ENCODE measurements at places on chromosomes 11 and 22.

DNA sequence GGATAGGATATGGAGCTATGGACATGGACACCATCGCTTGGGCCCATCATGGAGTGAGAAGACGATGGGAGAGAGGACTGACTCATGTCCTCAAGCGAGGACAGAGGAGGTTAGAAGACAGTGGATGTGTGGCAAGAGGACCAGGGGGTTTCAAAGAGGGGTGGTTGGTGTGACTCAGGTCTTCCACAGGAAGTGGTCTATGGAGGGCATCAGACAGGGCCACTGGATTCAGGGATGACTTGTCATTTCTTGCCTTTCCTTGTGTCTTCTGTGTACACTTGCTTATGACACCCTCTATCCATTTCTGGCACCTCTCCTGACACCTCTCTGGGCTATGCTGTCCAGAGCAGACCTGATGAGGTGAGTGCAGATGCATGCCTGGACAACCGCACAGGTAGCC is 115.4 kb downstream of the OSBP2 start:
- no peak for DNase-seq

DNA sequence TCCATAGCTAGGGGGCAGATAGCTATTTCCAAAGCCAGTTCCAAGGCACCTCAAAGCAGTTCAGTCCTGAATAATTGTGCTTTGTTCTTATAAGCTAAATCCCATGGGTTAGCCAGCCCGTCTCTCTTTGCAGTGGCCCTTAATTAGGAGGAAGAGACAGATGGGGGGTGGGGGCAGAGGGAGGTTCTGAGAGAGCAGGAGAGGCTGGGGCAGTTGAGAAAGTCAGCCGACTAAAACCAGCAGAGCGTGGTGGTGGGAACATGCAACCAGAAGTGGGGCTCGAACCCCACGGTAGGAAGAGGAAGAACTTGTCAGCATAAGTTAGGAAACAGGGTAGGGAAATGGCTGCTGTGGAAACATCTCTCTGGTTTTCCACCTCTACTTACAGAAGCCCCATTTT is 10.9 kb upstream of the SCN4B start:
- no peak for DNase-seq

GRCh38 chr11:61887839-61888494 is 3.4 kb downstream of the FADS3 start:
- peak; percentile 95 for DNase-seq

- peak; percentile 63 for DNase-seq
Observed at GRCh38 chr11:2778630-2779498, 79.1 kb upstream of the KCNQ1OT1 start.

DNA sequence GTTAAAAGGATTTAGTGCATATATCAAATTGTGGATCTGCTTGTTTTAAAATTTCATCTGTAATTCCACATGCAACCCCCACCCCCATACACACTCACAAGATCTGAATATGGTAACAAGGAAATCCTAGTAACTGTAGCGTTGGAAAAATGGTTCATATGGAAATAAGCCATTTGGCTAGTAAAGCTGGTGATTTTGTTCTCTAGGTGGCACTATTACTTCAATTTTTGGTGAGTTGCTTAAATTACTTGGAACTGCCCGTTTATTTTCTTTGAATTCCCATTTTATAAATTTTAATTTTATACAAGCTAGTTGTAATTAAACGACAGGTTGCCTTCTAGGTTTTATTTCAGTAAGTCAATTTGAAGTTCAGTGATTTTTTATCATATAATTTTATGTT is 5.3 kb downstream of the BDNF start:
- DNase-seq, result peak; percentile 55

GRCh38 chr11:95715777-95716241 is 73.8 kb downstream of the FAM76B start:
- DNase-seq, result peak; percentile 63

GRCh38 chr11:70854901-70855556 is 397.3 kb downstream of the SHANK2 start:
- DNase-seq, result no peak

- DNase-seq, result no peak
Observed at GRCh38 chr11:73375830-73376159, 404 bp upstream of the RELT start.

GRCh38 chr22:28198692-28199091 is 279.6 kb upstream of the PITPNB start:
- DNase-seq, result no peak

GRCh38 chr11:13102865-13103539 is 93.9 kb downstream of the RASSF10 start:
- no peak for DNase-seq

GRCh38 chr22:20251981-20252380 is 16.1 kb downstream of the RTN4R start:
- DNase-seq, result no peak

DNA sequence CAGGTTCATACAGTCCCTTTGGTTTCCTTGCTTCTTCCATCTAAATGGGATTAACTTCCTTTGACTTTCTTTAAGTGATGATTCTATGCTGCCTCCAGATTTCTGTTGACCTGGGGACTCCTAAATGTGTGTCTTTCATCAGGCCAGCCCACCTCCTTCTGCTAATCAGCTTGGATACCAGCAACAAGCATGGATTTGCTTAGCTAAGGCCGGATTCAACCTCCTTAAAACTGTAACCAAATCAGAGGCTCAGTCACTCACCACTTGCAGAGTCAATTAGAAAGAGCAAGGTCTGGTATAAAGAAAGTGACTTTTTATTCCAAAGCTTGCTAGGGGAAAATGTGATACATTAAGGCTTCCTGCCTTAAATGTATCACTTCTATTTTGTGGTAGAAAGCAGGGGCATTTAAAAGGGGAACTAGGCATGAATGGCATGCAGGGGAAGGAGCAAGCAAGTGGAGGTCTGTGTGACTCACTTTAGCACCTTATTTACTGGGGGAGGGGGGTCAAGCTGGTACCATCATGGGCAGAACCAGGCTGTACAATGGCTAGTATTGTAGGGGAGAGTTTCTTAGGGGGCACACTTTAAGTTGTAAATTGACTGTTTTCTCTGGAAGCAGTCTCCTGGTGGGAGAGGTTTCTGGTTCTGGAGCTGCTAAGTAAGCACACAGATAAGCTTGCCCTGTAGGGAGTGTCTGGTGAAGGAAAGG is 239.0 kb upstream of the PDGFD start:
- DNase-seq, result no peak

GRCh38 chr11:62504158-62504973 is 42.2 kb downstream of the AHNAK start:
- no peak for DNase-seq

DNA sequence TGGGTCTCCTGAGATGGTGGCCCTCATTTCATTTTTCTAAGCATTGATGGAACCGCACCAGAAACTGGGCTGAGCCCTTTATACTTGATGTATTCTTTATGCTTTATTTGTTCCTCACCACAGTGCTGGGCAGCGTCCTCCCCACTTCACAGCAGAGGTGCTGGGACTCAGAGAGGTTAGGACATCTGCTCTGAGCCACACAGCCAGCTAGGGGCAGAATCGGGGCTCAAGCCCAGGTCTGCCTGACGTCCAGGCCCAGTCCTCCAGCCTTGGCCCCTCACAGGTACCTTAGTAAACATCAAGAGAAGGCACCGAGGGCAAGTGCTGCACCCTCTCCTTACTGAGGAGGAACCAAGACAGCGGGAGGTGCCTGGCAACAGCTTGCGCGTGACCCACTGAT is 20.2 kb upstream of the SHISAL1 start:
- no peak for DNase-seq

DNA sequence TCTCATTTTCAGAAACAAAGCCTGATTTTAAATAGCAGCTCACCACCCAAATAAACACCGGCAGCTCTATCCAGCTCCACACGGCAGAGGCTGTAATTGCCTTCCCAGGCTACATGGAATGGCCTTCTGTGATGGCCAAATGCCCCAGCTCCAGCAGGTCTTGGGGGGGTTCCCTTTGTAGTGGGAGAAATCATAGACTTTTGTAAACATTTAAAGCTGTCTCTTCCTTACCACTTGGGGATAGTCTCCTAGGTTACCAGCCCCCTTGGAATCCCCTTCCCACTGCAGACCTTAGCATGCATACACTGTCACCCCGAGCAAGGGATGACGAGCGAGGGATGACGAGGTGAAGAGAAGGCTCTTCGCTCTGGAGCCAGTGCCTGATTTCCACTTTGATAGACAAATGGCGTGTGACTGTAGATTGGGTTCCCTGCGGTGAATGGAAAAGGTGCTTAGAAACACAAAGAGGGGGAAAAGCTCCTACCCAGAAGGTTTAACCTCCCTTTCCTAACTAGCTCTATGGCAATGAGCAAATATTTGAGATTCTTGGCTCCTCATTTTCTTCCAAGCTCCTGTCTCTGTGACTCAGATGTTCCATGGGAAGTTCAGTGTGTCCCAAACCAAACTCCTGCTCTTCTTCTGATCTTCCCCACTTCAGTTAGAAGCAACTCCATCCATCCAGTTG is 108.0 kb upstream of the CADM1 start:
- DNase-seq, result peak; percentile 61

DNA sequence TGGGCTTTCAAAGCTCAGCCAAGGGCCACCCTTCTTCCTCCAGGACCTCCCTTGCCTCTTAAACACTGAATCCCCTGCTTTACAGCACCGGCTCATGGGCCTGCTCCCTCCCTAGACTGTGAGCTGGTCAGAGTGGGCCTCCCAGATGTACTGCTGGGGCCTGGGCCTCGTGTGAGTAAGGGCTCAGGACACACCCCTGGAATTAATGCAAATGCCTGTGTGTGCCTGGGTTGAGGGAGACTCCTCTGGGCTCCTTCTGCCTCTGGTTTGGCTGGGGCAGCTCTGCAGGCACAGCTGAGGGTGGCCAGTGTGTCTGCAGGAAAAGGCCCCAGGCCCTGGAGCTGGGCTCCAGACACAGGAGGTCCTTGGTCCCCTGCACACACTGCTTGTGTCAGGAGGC is 24.2 kb downstream of the ALX4 start:
- DNase-seq, result no peak

GRCh38 chr11:75759832-75760231 is 8.7 kb upstream of the DGAT2 start:
- DNase-seq, result no peak

- DNase-seq, result no peak
Observed at GRCh38 chr11:86954269-86955110, 705 bp downstream of the FZD4 start.

DNA sequence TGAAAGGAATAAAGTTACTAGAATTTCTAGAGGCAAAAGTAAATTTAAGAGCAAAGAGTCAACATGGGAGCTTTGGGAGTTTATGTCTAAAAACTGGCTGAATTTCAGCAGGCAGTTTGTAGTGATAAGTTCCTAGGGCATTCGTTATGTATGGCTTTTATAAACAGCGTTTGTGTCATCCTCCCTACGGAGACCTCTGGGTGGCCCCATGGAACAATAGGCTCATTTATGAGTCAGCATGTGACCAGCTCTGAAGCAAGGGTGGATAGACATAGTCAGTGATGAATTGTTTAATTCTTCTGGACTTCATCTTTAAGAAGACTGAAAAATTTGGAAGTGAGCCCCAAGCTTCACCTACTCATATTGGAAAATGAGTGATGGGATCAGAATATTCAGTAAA is 37.1 kb downstream of the SVIP start:
- peak; percentile 12 for DNase-seq

DNA sequence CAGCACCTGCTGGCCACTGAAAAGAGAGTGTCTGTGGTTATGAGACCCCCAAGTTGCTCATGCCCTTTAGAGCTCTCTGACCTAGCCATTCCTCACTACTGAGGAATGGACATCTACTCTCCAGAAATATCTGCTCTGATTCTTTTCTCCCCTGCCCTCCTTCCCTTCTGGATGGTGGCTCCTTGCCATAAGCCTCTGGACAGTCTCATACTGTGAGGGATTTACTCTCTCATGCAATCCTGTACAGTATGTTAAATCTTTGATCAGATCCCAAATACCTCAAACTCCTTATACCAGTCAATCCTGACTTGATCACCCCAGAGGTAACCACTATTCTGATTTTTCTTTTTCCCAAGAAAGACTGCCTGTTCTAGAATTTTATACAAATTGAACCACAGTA is 80.7 kb downstream of the ARHGAP20 start:
- no peak for DNase-seq
